ENCODE measurements at places on chromosomes 6 and 20. TPM values are rescaled to one million over a fixed set of nuclear protein-coding genes. Genes with fewer than 3 reads are reported as not detected.

- DNase-seq, result no peak
- H3K27ac ChIP-seq, result no peak overlapping the region
- no peaks in the 10 kb centered on the region for H3K27me3 ChIP-seq
Measured at GRCh38 chr6:4910037-4910760, 93.6 kb downstream of the RPP40 start.

GRCh38 chr6:31768363-31769257 lies 6.2 kb downstream of the SAPCD1 start:
- H3K36me3 ChIP-seq, result no peaks in the 10 kb centered on the region
- no peaks in the 10 kb centered on the region for H3K27me3 ChIP-seq
- no peak overlapping the region for H3K27ac ChIP-seq
- H3K4me1 ChIP-seq, result no peaks in the 10 kb centered on the region

DNA sequence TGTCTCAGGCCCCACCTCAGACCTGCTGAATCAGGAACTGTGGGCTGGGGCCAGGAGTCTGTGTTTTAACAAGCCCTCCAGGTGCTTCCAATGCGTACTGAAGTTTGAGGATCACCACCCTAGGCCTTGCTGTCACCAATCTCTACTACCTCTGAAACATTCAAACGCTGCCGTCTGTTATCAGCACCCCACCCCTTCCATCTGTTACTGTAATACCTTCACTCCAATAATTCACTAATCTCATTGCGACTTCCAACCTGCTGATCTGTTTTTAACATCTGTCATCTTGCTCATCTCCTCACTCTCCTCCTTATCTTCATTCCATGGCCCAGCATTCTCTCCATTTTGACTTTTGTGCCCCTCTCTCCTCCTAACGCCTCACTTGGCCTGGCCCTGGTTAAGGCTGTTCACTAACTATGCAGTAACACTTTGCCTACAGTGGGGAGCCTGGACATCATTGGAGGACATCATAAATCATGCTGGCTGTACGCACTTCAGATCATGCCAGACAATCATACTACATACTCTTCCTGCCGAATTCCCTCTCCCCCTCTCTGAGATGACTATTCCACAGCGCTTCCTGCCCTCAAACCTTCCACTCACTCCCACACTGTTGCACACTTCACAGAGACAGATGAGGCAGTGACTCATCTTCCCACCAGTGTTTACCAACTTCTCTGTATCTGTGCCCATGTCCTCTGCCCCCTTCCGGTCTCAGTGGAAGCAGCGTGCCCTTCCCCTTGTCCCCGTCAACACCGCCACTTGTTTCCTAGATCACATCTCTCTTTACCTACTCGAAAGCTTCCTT lies 3.0 kb upstream of the GUCA1B start:
- no peaks in the 10 kb centered on the region for H3K36me3 ChIP-seq
- no peaks in the 10 kb centered on the region for H3K27me3 ChIP-seq
- peak; percentile 70 for DNase-seq
- H3K4me3 ChIP-seq, result no peak overlapping the region
- H3K4me1 ChIP-seq, result no peaks in the 10 kb centered on the region

GRCh38 chr6:73560182-73560732 lies 39.4 kb upstream of the EEF1A1 start:
- H3K4me1 ChIP-seq, result no peaks in the 10 kb centered on the region
- H3K27me3 ChIP-seq, result no peaks in the 10 kb centered on the region
- no peaks in the 10 kb centered on the region for H3K36me3 ChIP-seq
- H3K4me3 ChIP-seq, result no peak overlapping the region
- no peak for DNase-seq

DNA sequence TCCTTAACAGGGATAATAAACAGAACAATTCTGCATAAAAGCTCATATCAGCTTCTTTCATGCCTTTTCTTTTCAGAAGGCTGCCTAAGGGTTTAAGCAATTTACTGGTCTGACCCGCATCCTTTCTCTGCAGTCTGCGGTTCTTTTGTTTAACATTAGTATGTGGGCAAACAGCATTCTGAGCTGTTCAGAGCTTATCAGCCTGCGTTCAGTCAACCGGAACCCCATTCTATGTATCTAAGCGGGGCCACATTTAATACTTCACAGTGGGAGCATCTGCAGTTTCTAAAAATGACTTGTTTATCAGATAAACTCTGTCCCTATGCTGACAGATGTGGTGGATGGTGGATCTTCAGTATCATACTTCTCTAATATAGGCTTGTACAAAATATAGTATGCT lies 758.9 kb upstream of the MMS22L start:
- no peaks in the 10 kb centered on the region for H3K36me3 ChIP-seq
- no peak overlapping the region for H3K27ac ChIP-seq
- H3K4me3 ChIP-seq, result no peak overlapping the region

- H3K27ac ChIP-seq, result no peak overlapping the region
- H3K27me3 ChIP-seq, result no peaks in the 10 kb centered on the region
- no peak overlapping the region for H3K4me3 ChIP-seq
- no peaks in the 10 kb centered on the region for H3K36me3 ChIP-seq
- DNase-seq, result no peak
Measured at GRCh38 chr20:23873370-23874015, 6.1 kb downstream of the CST5 start.

DNA sequence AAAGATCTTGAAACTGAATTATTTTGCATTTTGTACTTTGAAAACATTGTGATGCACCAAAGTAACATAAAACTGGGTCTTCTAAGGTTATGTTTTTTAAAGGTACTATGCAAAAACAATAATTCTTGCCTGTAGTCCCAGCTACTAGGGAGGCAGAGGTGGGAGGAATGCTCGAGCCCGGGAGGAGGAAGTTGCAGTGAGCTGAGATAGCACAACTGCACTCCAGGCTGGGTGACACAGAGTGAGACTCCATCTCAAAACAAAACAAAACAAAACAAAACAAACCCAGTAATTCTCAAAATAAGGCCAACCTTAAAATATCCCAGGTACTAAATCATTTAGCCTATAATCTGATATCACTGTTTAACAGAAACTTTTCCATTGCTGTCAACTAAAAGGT lies 269.6 kb downstream of the KHDC1L start:
- H3K27me3 ChIP-seq, result no peaks in the 10 kb centered on the region
- H3K4me3 ChIP-seq, result no peak overlapping the region
- no peaks in the 10 kb centered on the region for H3K36me3 ChIP-seq
- DNase-seq, result no peak
- H3K27ac ChIP-seq, result no peak overlapping the region
- no peaks in the 10 kb centered on the region for H3K4me1 ChIP-seq

DNA sequence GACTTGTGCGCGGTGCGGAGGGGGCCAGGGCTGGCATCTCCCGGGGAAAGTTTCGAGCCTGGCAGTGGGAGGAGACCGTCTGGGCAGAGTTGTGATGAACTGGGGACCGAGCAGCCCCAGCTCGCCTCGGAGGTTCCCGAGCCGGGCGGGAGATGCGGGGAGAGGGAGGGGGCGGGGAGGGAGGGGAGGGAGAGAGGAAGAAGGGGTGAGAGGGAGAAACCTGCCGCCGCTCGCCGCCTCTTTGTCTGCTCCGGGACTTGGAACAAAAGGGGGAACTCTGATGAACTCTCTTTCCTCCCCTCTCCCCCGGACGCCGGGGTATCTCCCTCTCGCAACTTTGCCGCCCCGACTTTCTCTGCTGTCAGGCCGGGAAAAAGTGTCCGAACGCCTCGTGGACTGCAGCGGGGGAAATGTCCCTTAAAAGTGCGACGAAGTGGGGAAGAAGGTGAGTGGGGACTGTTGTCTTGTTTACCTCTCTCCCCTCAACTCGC lies 72.7 kb downstream of the SOX4 start:
- no peaks in the 10 kb centered on the region for H3K36me3 ChIP-seq
- no peaks in the 10 kb centered on the region for H3K27me3 ChIP-seq
- H3K27ac ChIP-seq, result peak overlapping the region; percentile 90

DNA sequence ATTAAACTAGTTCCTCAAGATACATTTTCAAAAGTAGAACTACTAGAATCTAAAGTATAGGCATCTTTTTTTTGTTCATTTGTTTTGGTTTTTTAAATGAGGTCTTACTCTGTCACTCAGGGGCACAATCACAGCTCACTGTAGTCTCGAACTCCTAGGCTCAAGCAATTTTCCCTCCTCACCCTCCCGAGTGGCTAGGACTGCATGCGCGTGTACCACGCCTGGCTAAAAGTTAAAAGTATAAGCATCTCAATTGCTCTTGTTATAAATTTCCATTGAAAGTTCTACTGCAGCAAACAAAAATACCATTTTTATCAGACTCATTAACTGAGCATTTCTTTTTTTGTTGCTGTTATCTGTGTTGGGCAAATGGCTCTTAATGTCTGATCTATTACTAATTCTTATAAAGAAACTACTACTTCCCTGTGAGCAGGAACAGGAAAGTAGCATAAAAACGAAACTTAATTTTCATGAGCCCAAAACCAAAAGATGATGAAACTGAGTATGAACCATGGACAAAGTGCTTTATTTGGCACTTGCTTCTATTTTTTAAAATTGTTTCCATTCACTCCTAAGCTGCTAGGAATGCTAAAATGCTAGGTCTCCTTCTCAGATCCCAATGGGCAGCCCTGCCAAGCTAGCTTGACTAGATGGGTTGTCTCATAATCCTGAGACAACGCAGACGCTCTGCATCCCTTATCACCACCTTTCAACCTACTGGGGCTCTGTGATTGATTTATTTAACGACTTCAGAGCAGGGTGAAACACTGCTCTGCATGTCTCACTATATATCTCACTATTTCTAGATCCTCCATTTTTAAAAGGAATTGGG lies 36.9 kb downstream of the TRPC4AP start:
- no peaks in the 10 kb centered on the region for H3K36me3 ChIP-seq
- no peak overlapping the region for H3K27ac ChIP-seq

- no peak for DNase-seq
- H3K27me3 ChIP-seq, result no peaks in the 10 kb centered on the region
- no peak overlapping the region for H3K27ac ChIP-seq
- no peaks in the 10 kb centered on the region for H3K4me1 ChIP-seq
Measured at GRCh38 chr6:71588490-71588889, 297.9 kb upstream of the RIMS1 start.

GRCh38 chr6:134706153-134706552 lies 243.7 kb downstream of the ALDH8A1 start:
- no peak overlapping the region for H3K4me3 ChIP-seq
- no peak overlapping the region for H3K27ac ChIP-seq
- H3K36me3 ChIP-seq, result no peaks in the 10 kb centered on the region

DNA sequence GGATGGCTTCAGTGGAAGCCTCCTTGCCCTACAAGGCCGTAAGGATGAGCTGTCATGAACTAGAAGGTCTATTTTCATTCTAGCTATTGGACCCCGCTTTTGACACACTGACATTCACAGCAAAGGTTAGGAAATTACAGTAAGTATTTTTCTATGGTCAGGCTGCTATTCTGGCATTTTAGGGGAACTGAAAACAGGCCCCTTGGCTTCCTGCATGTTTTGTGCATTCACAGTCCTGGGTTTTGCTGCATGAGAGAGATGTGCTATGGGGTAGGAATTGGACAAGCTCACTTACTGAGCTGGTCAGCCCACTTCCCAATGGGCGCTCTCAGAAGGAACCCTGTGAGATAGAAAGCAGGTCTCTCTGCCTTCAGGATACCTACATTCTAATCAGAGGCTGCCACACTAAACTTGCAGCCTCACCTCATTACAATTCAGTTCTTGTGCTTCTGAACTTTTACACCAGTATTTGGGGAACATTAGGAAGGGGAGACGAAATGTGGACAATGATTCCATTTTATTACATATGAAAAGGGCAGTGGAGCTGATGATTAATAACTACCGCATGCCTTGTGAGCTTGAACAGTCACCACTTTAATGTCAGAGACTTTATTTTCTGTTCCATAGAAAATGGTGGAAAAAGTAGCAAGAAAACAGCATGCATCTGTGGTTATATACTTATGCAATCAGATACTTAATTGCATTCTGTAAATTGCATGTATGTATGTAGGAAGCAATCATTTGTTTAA lies 86.6 kb upstream of the TAB2 start:
- no peak overlapping the region for H3K4me3 ChIP-seq
- no peaks in the 10 kb centered on the region for H3K27me3 ChIP-seq
- DNase-seq, result no peak
- H3K27ac ChIP-seq, result no peak overlapping the region
- H3K36me3 ChIP-seq, result no peaks in the 10 kb centered on the region
- H3K4me1 ChIP-seq, result no peaks in the 10 kb centered on the region

GRCh38 chr20:48189181-48189580 lies 403.9 kb upstream of the SULF2 start:
- H3K27me3 ChIP-seq, result no peaks in the 10 kb centered on the region
- H3K36me3 ChIP-seq, result no peaks in the 10 kb centered on the region
- H3K4me1 ChIP-seq, result peaks cover 3% of the 10 kb centered on the region
- no peak overlapping the region for H3K4me3 ChIP-seq

DNA sequence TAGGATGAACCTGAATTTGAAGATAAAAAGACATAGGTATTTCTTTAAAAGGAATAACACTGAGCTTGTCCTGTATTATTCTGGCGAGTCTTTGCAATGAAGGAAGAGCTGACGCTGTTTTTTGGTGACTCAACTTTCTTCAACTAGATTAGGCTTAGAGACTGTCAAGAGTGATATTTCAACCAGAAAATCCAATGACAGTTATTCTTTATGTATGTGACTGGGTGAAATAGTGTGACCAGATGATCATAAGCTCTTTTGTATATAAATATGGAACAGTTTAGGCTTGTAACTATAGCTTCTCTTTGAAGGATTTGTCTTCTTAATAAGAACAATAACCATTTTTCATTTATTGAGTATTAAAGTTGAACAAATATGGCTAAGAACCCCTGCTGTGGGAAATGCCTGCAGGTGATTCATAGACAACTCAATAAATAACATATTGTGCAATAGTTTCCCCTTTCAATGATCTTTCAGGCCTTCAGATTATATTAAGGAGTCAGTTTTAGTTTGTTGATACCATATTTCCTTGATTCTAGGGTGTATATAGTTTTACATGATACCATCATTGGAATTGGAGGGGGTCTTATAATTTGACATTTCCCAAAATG lies 265.6 kb upstream of the JAG1 start:
- H3K4me1 ChIP-seq, result no peaks in the 10 kb centered on the region
- no peak overlapping the region for H3K4me3 ChIP-seq
- H3K27ac ChIP-seq, result no peak overlapping the region
- H3K36me3 ChIP-seq, result no peaks in the 10 kb centered on the region

- H3K36me3 ChIP-seq, result no peaks in the 10 kb centered on the region
- no peaks in the 10 kb centered on the region for H3K4me1 ChIP-seq
- no peak overlapping the region for H3K27ac ChIP-seq
- no peak for DNase-seq
Measured at GRCh38 chr20:58466095-58466708, 49.0 kb downstream of the APCDD1L start.

GRCh38 chr20:35283441-35284266 lies 918 bp downstream of the EIF6 start:
- no peak for DNase-seq
- no peaks in the 10 kb centered on the region for H3K36me3 ChIP-seq
- peaks cover 7% of the 10 kb centered on the region for H3K4me1 ChIP-seq
- H3K4me3 ChIP-seq, result peak overlapping the region; percentile 76

GRCh38 chr6:5142915-5143314 lies 57.8 kb downstream of the PPP1R3G start:
- no peaks in the 10 kb centered on the region for H3K4me1 ChIP-seq
- H3K4me3 ChIP-seq, result no peak overlapping the region
- no peak overlapping the region for H3K27ac ChIP-seq
- DNase-seq, result no peak
- no peaks in the 10 kb centered on the region for H3K36me3 ChIP-seq

- DNase-seq, result no peak
- H3K27me3 ChIP-seq, result no peaks in the 10 kb centered on the region
- no peak overlapping the region for H3K27ac ChIP-seq
- H3K36me3 ChIP-seq, result no peaks in the 10 kb centered on the region
- no peaks in the 10 kb centered on the region for H3K4me1 ChIP-seq
Measured at GRCh38 chr6:89619567-89619966, 19.0 kb downstream of the LYRM2 start.

The C4A gene
- total RNA-seq, result 100 TPM

The RFX6 gene
- not detected for total RNA-seq

The VNN1 gene
- not detected for total RNA-seq

The ZC2HC1B gene
- 0.35 TPM for total RNA-seq

The DZANK1 gene
- total RNA-seq, result 10.0 TPM

The RAET1L gene
- not detected for total RNA-seq

The ZNF335 gene
- total RNA-seq, result 30.4 TPM

The MRAP2 gene
- total RNA-seq, result 1.9 TPM

All from uterus (tissue), 4 donors.